ENCODE measurements at places on chromosomes 2 and 18. TPM values are rescaled to one million over a fixed set of nuclear protein-coding genes. Genes with fewer than 3 reads are reported as not detected.
A peak's percentile ranks its signal among the peaks of the same experiment; 100 is the strongest.

The CDK15 gene
- total RNA-seq, result 3.9 TPM

The EPAS1 gene
- total RNA-seq, result 414 TPM

The AKAIN1 gene
- not detected for total RNA-seq

The CTLA4 gene
- total RNA-seq, result 0.30 TPM

- DNase-seq, result no peak
These were observed 211.4 kb upstream of the LRRTM1 start for GRCh38 chr2:80515964-80516363.

GRCh38 chr2:216082805-216083204 is 1.1 kb downstream of the TMEM169 start:
- DNase-seq, result no peak

DNA sequence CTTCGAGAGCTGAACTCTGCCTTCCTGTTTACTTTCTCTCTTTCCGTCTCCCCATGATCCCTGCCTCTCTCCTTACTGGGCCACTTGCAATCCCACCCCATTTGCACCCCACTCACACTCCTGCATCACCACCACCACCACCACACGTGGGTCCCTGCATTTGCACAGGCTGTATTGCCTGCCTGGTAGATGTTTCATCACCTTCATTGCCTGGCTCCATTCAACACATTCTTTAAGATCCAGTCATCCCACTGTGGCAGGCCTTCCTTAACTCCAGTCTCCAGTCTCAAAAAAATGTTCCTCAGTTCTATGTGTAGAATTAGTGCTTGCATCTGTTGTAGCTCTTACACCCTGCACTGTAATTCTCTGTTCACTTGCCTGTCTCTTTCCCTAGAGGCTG is 13.9 kb downstream of the NOSTRIN start:
- no peak for DNase-seq

DNA sequence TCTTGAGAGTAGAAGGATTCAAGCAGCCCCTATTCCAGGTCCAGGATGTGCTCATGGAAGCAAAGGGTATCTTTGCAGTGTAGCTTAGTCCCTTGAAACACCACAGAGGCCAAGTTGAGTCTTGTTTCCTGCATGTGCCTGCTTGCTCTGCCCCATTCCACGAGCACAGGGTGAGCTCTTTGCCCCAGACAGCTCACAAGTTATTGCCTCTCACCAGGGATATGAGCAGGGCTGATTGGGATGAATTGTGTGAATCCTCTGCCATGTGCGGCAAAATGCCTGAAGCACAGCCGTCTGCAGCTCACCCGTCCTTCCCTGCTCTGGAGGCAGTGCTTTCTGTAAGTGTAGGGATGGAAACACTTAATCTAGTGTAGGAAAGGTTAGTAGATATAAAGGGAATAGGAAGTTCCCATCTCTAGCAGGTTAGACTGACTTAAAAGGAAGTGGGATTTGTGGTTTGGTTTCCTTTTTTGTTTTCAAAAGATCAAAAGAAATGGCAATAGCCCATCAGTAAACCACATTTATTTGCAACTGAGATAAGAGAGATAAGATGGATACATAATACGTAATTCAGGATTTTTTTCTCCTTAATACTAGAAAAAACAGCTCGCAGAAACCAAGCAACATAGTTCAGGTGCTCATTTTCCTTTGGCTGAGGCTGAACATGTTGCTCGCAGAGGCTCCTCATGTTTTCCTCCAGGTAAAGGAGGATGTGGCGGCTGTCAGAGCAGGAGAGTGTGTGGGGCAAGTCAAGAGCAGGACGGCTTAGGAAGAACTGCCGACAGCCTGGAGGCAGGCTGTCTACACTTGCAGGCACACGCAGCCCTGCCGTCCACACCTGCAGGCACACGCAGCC is 41.4 kb downstream of the TMEM182 start:
- no peak for DNase-seq

- DNase-seq, result peak; percentile 90
These were observed 710 bp upstream of the TMSB10 start for GRCh38 chr2:84904717-84905174.

DNA sequence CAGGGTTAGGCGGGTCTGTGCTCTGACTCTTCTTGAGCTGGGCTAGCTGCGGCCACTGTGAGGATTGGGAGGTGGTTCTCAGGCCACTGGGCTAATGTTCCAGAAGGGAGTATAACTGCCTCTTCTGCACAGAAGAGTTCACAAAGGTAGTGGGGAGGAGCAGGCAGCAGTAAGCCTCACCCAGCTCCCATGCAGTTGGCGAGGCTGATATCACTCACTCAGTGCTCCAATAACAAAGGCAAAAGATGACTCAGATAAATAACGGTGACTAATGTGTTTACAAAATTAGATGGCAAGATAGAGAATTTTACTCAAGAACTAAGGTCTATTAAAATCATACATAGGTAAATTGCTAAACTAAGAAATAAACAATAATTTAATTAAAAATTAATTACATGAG is 174.2 kb upstream of the TMEM200C start:
- DNase-seq, result no peak

DNA sequence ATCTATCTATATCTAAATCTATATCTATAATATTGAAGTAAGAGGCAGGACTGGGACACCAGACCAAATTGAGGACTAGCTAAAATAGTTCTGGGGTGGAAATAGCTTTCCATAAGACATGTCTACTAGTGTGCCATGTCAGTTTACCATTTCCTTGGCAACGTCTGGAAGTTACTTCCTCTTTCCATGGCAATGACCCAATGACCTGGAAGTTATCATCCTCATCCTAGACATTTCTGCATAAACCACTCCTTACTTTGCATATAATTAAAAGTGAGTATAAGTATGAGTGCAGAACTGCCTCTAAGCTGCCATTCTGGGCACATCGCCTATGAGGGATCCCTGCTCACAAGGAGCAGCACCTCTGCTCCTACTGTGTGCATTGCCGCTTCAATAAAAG is 734.0 kb upstream of the GCFC2 start:
- no peak for DNase-seq

DNA sequence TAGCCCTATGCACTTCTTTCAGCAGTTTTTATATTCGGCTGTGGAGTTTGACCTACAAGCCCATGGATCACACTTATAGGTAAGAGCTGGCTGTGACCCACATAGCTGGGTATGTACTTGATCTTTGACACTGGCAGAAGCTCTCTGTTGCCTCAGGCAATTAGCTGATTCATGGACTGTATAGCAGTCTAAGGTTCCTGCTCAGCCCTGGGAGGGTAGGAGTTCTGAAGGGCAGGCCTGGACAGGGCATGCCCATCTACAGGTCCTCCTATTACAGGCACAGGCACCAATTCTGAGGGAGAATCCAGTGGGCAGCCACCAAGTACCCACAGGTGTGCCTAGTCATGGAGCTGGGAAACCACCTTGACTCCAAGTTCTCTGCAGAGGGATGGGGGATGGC is 301.8 kb upstream of the GALNT5 start:
- no peak for DNase-seq

DNA sequence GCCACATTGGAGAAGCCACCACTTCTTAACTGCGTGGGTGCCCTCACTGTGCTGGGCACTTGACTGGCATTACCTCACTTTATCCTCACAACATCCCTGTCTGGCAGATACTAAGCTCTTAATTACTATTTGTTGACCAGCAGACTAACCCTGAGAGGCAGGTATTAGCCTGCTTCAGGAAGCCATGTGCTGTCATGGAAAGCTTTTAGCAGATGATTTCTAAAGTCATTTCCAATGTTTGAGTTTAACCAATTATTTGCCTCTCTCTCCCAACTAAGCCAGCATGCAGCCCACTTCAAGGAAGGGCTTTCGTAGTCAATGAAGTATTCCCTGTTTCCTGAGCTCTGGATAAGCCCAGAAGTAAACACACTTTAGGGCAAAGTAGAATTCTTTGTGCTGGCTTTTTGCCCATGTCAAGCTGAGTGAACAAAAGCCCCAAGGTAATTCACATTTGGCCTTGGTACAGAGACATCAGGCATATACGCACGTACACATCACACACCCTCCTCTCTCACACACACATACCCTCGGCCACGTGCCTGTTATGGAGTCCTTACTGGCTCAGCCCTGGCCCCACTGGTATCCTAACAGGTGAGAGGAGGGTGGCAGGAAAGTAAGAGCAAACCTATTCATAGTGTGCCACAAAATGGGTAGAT is 108.6 kb downstream of the C1D start:
- DNase-seq, result no peak

DNA sequence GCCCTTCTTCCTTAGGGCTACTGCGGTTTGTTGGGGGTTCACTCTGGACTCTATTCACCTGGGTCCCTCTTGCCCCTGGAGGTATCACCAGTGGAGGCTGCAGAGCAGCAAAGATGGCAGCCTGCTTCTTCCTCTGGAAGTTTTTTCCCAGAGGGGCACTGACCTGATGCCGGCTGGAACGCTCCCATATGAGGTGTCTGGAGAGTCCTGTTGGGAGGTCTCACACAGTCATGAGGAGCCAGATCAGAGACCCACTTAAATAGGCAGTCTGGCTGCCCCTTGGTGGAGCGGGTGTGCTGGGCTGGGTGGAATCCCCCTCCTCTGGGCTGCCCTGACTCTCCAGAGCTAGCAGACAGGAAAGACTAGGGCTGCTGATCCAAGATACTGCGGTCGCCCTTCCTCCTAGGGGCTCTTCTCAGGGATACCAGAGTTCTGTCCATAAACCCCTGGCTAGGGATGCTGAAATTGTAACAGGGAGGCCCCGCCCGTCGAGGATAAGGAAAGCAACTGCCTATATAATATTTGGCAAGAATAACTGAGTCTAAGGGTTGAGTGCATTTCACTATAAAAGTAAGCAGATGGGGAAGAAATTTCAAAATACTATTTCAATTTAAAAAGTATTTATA is 140.7 kb downstream of the NOL4 start:
- no peak for DNase-seq
